Hepatocyte (in vitro differentiated cells): ENCODE measurements at places on chromosomes 5 and 9.

DNA sequence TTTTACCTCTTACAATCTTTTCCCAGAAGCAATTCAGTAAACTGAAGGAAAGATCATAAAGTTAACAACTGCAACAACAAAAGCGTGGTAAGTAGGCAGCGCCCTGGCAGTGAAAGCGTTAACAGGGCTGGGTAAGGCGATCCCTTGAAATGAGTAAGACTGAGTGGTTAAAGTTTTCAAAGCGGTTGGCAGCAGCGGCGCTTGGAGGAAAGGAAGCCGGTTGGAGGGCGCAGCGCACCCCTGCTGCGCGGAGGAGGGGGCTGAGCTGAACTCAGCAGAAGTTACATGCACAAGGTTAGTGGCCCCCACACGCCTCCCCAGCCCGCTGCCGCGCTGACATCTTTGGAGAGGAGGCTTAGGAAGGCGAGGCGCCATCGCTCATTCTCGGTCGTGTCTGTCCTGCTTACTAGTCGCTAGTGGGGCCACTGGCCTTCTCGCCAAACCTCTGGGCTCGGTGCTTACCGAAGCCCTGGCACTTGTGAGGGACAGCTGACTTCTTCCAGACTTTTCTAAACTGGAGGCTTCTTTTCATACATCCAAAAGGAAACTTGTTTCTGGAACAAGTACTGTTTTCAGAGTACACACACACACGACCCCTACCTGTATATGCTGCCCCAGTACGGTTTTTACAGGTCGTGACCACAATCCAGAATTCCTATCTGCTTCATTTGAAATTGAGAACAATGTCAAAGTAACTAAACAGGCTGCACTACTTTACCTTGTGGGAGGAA lies at the start of gene SH3RF2:
SH3RF2 (plus strand) TSS at position 178 of the 731 bp plus-strand sequence. CDS start 1,351 bp downstream, outside the sequence.
- DNase-seq, result peak; percentile 85

DNA sequence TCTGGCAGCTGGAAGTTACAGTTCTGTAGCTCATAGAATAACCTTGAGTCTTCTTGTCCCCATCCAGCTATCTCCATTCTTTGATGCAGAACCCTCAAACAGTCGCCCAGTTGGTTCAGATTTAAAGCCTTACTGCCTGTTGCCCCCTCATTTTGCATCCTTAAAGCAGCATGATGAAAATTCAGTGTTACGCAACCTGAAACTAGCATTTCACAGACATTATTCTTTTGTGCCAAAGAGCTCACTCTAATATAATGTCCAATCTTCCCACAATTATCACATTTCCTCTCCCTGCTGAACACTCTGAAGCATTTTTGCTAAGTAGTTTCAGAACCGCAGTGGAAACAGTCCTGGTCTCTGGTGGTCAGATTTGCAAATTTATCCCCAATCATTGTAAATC lies 318.0 kb downstream of the PSAT1 start:
- DNase-seq, result no peak

- no peak for DNase-seq
Observed at GRCh38 chr5:171392585-171393159, 5.0 kb downstream of the NPM1 start.

GRCh38 chr5:133957080-133957479 lies 11.3 kb downstream of the C5orf15 start:
- no peak for DNase-seq

DNA sequence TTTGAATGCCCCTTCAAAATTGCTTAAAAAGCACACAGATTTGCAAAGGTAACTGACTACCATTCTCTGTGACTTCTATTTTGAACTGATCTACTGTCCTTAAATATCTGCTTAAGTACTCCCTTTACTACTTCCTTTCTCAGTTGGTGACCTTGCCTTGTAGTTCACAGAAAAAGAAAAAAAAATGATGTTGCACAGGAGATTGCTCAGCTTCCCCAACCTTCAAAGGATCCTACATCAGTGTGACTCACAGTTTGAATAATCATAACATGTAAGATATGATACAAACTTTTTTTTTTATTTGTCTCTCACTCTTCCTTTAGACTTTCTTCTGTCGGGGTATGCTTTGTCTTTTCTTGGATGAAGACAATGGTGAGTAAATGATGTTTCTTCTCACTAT lies 1029.6 kb downstream of the CDH12 start:
- DNase-seq, result no peak

- no peak for DNase-seq
Observed at GRCh38 chr9:74556685-74557084, 59.5 kb downstream of the RORB start.

DNA sequence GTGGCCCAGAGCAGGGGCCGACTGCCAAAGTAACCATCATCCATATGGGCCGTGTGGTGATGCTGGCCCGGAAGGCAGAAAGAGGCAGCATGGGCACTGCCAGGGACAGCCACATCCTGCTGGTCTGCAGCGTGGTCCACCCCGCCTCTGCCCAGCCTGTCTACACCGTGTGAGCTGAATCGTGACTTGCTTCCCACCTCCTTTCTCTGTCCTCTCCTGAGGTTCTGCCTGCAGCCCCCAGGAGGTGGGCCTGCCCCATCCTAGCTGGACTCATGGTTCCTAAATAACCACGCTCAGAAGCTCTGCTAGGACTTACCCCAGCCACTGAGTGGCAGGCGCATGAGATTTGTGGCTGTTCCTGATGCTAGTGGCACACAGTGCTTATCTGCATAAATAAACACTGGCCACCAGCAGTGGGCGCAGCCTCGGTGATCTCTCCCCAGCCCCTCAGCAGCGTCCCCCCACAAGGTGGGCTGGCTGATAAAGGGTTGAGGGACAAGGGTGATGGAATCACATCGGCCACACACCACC lies 22.6 kb upstream of the SUSD3 start:
- DNase-seq, result no peak

- no peak for DNase-seq
Observed at GRCh38 chr9:2615497-2615896, 6.1 kb upstream of the VLDLR start.

GRCh38 chr5:81067406-81067805 lies 107.2 kb downstream of the RASGRF2 start:
- no peak for DNase-seq

DNA sequence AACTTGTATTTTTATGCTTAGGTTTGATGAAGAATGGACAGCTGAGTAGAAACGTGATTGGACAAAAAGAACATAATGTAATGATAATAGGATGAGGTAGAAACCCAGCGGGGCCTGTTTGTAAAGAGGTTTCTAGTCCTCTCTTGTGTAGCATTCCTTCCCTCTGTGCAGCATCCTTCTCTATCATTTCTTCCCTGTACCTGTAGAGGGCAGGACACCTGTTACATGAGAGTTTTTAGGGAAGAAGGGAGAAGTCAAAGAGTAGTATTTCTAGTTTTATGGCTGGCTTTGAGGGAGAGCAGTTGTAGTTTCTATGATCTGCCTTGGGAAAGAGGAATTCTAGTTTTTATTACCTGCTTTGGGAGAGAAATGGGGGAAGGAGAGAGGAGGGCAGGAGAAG lies 162.1 kb upstream of the FST start:
- no peak for DNase-seq

GRCh38 chr5:144503123-144503522 lies 332.4 kb downstream of the KCTD16 start:
- no peak for DNase-seq

DNA sequence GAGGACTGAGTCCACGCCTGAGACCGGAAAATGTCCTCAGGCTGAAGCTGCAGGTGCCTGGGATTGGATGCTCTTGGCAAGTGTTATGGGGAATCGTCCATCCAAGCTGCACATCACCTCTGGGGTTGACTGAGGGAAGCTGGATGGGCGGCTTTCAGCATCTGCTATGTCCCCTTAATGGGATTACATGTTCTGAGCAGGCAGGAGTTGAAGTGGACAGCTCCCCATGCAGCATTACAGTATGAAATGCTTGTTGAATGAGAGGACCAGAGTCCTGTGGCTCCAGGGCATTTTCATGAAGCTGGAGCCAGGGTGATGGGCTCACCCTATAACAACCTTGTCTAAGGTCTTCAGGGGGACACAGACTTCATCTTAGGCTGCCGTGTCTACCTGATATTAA lies 270.9 kb downstream of the HSPA4 start:
- no peak for DNase-seq

- DNase-seq, result no peak
Observed at GRCh38 chr5:83517072-83517687, 45.6 kb downstream of the VCAN start.

DNA sequence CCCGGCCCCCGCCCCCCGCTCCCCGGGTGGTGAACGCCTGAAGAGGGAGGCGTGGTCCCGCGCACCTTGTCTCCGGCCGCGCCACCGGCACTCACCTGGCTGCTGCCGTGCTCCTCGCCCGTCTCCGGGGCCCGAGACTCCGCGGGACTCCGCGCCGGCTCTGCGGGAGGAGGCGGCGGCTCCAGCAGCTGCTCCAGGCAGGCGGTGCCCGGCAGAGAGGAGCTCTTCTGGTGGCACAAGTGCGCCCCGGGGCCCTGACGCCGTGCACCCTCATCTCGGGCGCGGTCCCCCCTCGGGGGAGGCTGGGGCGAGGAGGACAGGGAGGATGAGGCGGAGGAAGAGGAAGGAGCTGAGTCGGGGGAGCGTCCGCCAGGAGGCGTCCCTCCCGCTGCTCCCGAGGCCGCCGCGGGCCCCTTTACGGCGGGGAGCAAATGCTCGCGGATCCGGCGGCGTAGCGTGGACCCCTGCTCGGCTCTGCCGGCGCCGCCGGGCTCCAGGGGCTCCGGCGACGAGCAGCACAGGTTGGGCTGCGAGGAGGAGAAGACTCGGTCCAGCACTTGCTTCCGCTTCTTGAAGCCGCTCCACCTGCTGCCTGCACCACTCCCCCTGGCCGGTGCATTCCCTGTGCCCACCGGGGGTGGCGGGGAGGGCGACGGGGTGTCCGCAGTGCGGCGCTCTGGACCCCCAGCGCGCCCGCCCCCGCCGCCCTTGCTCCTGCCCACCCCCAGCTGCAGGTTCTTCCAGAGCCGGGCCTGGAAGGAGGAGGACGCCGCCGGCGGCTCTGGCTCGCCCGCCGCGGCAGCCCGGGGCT lies 928 bp downstream of the MCTP1 start:
- DNase-seq, result peak; percentile 68

DNA sequence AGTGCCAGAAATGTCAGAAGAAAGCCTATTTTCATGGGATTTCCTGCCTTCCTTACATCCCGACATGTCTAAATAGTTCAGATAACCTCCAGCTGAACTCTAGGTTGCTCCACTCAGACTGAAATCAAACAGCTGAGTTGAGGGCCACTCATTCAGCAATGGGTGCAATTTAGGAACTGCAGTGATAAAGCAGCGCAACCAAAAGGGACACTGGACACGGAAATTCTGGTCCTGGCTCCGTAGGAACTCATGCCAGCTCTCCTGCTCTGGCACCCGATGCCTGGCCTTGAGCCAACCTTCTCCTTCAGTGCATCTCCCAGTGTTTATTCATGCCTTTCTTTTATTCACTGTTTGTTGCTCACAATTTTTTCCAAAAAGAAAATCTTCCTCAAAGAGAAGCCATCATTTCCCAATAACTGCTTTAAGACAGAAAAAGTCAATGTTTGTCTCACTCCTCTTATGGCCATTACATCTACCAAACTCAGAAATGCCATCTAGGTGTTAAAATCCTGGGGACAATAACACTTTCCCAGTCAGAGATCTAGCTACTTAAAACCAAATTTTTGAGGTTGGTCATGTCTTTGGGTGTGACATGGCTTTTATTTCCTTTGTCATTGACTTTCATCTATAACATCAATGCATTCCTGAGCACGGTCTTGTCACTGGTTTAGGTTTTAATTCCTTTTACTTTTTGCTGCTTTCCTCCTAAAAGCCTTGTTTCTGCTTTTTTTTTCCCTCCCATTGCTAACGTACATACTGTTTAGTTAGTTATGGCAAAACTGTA lies 126.9 kb downstream of the PDE4D start:
- DNase-seq, result peak; percentile 26

DNA sequence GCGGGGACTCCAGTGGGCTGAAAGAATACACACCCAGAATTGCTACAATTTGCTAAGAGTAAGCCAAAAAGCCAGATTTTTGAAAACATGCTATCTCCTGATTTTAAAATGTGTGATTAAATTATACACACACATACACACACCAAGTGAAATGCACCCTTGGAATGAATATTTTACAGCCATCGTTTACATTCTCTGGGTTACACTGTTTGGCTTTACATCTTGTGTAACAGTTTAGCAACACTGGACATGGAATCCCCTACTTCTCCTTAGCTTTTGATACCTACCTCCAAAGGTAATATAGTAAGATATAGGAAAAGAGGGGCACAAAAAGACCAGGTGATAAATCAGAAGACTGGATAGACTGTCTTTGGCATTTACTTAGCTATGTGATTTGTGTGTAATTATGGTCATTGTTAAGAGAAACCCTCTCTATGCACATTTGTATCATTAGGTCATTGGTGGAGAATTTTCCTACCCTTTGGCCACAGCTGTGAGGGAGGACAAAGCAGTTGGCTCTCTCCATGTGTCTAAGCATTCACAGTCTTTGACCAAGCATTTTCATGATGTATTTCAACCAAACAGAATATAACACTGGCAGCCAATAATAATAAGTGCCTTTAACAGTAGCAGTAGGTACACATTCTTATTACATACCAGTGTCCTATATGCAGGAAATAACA lies 7.6 kb downstream of the SVEP1 start:
- DNase-seq, result no peak

DNA sequence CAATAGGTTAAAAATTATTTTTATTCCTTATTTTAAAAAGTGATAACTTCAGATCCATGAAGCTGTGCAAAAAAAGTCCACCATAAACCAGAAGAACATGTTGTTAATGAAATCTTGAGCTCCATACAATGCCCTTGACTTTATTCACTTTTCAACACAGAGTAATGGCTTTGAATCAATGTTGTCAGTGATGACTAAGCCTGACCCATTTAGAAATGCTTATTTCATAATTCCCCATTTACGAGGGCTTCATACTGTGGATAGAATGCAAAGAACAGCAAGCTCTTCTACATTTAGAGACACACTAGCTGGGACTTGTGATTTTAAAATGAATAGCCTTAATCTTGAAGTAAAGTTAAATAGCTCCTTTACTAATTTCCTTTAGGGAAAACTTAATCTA lies 25.7 kb upstream of the IL9 start:
- DNase-seq, result no peak

DNA sequence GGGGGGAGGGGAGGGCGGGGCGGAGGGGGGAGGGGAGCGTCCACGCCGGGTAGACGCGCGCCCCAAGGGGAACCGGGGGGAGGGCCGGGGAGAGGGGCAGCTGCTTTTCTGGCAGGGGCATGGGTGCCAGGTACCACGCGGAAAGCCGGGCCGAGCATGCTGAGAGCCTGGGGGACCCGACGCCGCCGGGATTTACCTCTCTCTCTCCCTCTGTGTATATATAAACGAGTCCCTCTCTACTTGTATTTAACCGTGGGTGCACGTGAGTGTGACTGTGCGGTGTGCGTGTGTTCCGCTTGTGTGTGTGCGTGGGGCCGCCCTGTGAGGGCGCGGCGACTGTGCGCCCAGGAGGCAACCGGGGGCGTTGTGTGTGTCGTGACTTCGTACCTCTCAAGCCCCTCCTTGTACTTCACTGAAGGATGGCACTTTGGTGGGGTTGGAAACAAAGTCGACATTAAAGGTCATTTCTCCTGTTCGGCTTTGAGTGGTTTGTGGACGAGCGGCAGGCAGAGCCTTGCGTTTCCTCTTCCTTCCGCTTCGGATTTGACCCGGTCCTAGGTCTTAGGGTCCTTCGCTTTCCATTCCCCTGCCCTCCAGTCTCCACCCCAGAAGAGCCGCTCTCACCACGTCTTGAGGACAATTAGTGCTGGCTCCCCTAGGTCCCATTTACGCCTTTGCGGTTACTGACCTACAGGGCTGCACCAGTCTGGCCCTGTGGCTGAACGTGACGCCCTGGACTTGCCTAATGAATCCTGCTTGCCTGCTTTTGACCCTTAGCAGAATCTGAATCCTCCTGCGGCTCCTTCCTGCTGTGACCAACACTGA lies 36.2 kb upstream of the TTC1 start:
- no peak for DNase-seq
